ENCODE measurements at places on chromosomes 16 and 17. TPM values are rescaled to one million over a fixed set of nuclear protein-coding genes. Genes with fewer than 3 reads are reported as not detected.

The HASPIN gene
- total RNA-seq = 2.2 TPM

The CSH2 gene
- total RNA-seq = not detected

The VTN gene
- total RNA-seq = 0.31 TPM

The VPS9D1 gene
- 20.3 TPM for total RNA-seq

The DNAH9 gene
- total RNA-seq = 0.37 TPM
